ENCODE measurements at places on chromosomes 4 and X.
A peak's percentile ranks its signal among the peaks of the same experiment; 100 is the strongest.

- DNase-seq, result no peak
Observed at GRCh38 chrX:118630848-118631247, 96.6 kb upstream of the IL13RA1 start.

DNA sequence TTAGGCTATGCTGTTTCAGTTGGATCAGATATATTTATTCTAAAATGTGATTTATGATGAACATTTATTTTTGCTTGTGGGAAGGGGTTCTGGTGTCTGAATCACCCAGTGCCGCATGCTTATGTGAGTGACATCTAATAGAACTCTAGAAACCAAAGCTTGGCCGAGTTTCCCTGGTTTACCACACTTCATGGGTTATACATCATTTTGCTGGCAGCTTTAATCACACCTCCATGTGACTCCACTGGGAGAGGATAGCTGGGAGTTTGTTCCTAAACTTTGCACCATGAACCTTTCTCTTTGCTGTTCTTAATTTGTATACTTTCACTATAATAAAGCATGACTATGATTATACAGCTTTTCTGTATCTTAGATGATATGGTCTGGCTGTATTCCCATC lies 382.9 kb downstream of the INPP4B start:
- DNase-seq, result peak; percentile 94

DNA sequence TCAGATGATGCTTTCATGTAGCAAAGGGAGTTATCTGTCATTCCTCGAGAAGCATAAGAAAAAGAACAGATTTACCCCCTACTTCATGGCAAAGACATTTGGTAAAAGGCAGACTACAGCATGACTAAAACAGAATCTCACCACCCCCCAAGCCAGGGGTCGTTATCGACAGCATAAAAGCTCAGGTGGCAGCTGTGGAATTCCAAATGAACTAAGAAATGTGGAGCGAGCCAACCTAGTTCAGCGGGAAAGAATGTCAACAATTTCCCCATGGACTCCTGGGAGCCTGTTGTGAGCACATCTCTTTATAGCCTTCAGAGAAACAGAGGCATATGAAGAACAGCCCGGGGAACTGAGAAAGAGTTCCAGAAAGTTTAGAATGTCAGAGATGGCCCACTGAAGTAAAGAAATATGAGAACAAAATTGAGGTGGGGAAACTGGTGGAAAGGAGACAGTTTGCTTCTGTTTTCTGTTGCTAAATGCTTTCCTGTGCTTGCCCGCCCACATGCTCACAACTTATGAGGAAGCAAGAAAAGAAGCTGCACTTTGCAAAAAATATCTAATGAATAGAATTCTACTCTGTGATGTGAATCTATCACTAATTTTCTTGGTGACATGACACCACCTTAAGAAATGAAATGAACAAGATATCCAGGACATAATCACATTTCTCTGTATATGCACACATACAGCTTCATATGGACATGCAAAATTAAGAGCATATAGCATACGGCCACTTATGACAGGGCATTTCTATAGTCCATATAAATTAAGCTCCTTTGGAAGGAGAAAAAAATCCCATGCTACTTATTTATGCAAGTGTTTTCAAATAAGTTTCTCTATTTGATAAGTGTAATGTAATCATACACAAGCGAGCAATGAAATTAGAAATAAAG lies 135.3 kb upstream of the MID1 start:
- peak; percentile 89 for DNase-seq

DNA sequence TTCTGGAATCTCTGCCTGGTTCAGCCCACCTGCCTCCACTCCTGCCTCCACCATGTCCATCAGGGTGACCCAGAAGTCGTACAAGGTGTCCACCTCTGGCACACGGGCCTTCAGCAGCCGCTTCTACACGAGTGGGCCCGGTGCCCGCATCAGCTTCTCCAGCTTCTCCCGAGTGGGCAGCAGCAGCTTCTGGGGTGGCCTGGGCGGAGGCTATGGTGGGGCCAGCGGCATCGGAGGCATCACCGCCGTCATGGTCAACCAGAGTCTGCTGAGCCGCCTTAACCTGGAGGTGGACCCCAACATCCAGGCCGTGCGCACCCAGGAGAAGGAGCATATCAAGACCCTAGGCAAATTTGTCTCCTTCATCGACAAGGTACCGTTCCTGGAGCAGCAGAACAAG lies 28.4 kb upstream of the GABRA3 start:
- no peak for DNase-seq

DNA sequence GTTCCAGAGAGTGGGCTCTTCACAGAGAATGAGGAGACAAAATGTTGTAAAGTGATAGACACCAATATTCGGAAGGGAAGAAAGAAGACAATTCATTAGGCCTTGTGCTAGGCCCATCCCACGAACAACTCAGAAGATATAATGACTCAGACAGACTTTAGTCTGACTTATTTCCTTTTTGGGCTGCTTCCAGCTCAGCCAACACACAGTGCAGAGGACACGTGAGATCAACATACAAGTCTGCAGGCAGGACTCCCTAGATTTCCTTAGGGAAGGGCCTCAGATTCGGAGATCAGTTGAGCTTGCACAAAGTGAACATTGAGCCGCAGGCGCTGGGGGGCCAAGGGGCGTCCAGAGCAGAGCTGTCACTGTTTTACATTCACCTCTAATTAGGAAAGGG lies 290.7 kb upstream of the TENM3 start:
- peak; percentile 96 for DNase-seq

DNA sequence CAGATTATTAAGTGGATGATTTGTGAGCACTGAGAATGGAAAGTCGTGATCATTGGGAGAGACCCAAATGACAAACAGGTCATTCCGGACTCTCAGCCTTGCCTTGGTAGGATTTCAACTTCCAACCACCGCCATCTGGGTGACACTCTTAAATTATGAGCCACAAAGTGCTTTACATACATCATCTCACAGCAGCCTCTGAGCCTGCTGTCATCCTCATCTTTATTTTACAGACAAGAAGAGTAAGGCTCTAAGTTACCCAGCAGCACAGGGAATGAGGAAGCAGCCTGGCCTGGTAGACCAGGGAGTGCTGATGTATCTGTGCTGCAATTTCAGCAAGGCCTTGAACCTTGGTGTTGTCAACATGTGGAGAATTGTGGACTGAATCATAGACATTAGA lies 105.8 kb upstream of the TRIM2 start:
- no peak for DNase-seq

DNA sequence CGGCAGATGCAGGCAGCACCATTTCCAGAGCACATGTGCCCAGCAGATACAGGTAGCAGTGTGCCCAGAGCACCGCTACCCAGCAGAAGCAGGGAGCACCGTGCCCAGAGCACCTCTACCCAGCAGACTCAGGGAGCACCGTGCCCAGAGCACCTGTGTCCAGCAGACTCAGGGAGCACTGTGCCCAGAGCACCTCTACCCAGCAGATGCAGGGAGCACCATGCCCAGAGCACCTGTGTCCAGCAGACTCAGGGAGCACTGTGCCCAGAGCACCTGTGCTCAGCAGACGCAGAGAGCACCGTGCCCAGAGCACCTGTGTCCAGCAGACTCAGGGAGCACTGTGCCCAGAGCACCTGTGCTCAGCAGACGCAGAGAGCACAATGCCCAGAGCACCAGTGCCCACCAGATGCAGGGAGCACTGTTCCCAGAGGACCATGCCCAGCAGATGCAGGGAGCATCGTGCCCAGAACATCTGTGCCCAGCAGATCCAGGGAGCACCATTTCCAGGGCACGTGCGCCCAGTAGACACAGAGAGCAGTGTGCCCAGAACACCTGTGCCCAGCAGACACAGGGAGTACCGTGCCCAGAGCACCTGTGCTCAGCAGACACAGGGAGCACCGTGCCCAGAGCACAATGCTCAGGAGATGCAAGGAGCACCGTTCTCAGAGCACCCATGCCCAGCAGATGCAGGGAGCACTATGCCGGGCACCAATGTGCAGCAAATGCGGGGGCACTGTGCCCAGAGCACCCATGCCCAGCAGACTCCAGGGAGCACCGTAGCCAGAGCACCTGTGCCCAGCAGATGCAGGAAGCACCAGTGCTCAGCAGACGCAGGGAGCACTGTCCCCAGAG lies 236.4 kb downstream of the DHRSX start:
- DNase-seq, result no peak

- DNase-seq, result no peak
Observed at GRCh38 chr4:31007858-31008257, 287.7 kb downstream of the PCDH7 start.

GRCh38 chr4:26013629-26014028 lies 99.6 kb downstream of the SMIM20 start:
- no peak for DNase-seq

- DNase-seq, result no peak
Observed at GRCh38 chr4:37393321-37393720, 148.8 kb downstream of the NWD2 start.

DNA sequence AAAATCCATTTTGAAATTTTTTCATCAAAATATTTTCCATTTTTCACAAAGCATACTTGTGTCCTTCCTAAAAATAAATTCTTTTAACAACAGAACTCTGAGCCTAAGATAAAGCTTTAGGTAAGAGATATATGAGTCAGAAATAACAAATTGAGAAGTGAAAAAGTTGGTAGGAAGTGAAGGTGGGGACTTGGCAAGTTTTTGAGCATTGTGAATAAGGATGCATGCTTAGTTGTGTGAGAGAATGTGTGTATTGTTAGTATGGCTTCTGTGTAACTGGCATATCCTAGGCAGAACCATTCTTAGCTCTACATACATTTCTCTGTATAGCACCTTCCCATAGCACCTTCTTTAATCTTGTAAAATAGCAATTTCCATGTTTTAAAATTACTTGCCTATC lies 6.8 kb downstream of the ASB5 start:
- no peak for DNase-seq

GRCh38 chr4:30950737-30951136 lies 230.6 kb downstream of the PCDH7 start:
- no peak for DNase-seq

- no peak for DNase-seq
Observed at GRCh38 chrX:120287513-120288112, 23.6 kb downstream of the TMEM255A start.

GRCh38 chr4:105990933-105991332 lies 95.7 kb downstream of the NPNT start:
- DNase-seq, result peak; percentile 48

GRCh38 chrX:53716328-53717088 lies 30.0 kb upstream of the HUWE1 start:
- DNase-seq, result peak; percentile 55

DNA sequence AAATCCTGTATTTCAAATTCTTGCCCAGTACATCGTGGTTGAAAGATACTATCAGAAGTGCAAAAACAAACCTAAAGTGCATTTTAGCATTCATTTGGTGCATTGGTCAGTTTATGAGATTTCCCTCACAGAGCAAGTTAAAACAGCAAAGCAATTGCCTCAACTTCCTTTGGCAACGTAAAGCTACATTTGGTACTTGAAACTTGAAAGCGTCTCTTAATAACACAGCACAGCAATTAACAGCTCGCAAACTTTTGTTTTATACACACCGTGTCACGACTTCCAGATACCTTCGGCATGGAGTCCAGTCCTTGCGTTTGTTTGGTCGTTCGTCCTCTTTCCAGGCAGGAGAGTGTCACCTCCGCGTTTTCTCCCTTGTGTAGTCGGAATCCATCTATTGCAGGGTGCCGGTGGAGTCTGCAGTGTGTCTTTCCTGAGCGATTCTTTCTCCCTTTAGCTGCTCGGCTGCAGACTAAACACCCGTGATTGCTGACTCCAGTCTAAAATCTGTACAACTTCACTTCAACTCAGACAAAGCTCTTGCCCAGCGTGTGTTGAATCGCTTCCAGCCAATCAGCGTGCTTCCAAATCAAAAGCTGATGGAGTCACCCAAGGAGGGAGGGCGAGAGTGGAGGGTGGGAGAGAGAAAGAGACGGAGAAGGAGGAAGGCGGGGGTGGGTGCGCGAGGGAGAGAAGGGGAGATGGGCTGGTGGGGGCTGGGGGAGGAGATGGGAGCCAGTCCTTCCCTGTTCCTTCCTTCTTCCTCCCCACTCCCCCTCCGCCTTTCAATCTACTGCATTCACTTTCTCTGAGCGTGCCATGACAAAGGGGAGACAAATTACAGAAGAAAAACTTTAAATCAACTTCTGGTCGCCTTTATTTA lies at the start of gene PCDH18:
Gene PCDH18 (minus strand): TSS at position 509 of the 883 bp plus-strand sequence. CDS start 406 bp downstream, at position 103.
- DNase-seq, result peak; percentile 96

DNA sequence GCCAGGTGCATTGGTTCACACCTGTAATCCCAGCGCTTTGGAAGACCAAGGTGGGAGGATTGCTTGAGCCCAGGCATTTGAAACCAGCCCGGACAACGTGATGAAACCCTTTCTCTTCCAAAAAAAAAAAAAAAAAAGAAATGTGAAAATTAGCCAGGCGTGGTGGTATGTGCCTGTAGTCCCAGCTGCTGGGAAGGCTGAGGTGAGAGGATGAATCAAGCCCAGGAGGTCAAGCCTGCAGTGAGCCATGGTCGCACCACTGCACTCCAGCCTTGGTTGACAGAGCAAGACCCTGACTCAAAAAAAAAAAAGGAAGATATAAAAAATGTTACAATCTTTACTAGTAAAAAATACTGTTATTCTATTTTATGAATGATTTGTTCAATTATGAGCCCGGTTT lies 5.9 kb downstream of the FAM199X start:
- no peak for DNase-seq

DNA sequence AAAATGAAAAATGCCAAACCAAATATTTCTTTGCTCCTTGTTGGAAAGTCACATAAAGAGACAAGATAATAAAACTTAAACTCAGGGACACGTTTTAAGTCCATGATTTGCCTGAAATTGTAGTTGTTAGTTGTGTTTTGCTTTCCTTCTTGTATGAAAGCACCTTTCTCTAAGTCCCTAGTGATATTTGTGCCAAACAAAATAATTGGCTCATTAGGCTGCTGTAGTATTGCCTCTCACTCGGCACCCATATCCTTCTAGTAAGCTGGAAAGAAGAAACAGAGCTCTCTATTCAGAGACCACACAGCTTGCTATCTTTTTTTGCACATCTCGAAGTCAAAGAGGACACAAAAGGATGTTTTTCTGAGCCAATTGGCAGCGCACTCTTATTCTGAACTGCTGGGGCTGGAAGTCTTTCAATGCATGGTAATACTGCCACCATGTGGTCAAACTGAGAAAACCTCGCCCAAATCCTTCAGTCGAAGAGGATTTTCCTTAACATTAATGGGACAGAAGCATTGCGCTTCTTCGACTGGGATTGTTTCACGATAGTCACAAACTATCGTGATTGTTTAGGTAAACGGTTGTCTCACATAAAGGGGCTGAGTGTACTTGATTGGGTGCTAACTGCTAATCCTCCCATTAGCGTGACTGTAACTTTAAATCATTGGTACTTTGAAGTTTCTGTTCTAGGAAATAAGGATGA lies 571.9 kb upstream of the LCORL start:
- peak; percentile 36 for DNase-seq

DNA sequence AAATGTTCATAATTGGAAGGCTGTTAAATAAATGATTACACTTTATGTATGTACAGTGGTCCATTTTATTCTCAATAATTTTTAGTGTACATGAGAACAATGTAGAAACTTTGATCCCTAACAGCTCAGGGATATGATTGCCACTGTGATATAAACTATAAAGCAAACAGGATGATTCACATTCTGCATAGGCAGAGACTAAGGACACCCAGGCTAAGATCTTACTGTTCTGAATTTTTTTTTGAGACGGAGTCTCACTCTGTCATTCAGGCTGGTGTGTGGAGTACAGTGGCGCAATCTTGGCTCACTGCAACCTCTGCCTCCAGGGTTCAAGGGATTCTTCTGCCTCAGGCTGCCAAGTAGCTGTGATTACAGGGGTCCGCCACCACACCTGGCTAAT lies 186.6 kb downstream of the PDGFC start:
- DNase-seq, result no peak

Data from astrocyte (in vitro differentiated cells and primary cell).